ENCODE measurements at places on chromosomes 2 and 18.
A peak's percentile ranks its signal among the peaks of the same experiment; 100 is the strongest.

DNA sequence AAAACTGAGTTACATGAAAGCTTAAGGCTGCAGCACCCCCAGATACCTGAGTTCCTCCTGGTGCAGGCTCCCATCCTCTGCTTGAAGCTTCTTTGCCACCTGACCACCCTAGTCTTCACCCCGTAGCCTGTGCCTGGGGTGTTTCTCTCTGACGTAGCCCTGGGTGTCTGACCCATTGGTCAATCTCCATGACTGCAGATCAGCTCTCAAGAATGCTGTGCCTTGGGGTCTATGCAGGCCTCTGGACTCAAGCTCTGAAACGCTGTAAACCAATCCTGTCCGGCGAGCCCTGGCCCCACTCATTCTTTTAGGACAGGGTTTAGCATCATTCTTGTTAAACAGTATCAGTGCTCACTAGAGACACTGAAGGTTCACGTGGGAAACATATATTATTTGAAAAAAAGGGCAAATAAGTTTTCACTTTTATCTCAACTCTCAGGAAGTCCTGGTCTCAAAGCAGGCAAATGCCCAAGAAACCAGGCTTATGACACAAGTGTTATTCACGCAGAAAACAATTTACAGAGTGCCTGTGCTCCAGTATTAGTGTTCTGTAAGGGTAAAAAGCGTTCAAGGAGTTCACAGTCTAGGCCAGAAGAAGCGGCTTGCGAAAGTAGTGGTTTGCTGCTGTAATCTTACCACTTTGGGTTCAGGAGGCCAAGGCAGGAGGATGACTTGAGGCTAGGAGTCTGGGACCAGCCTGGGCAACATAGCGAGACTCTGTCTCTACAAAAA lies 22.8 kb upstream of the PPP4R1 start:
- DNase-seq, result no peak

- no peak for DNase-seq
Observed at GRCh38 chr2:207416111-207416510, 113.7 kb upstream of the CREB1 start.

- no peak for DNase-seq
Observed at GRCh38 chr18:10923551-10924070, 225.8 kb downstream of the PIEZO2 start.

DNA sequence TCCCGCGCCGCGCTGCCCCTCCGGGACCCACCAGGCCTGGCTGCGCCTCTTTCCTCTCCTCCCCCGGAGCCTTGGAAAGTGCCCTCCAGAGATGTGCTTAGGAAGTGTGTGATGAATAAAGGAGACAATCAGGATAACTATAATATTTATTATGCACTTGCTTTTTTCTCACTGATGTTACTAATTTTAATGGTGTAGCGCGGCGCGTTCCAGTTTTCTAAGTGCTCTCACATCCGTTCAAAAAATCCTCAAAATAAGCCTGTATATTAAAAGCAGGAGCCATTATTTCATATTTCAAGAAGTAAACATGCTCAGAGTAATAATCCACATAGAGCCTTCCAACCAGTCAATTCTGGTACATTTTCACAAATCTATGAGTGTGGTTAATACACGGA lies 941 bp upstream of the MPPE1 start:
- no peak for DNase-seq

DNA sequence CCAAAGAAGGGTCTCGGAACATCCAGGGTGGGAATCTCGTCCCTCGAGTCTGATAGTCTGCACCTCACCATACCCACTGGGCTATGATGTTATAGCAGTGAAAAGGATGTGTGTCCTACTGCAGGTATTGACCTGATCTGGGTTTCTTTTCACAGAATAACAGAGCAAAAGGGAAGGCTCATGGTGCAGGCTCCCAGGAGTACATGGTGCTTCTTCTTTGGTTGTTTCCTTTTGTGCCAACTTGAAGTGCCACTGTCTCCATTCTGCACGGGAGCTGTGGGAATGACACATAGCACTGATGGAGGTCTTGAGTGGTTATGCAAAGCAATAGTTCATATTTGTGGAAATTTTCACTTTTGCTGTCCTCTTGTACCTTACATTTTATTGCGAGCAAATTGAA lies 72.2 kb upstream of the EML6 start:
- no peak for DNase-seq

GRCh38 chr18:46916551-46917107 lies 678 bp downstream of the PIAS2 start:
- DNase-seq, result no peak

- peak; percentile 94 for DNase-seq
Observed at GRCh38 chr2:97997784-97998392, 2.1 kb upstream of the TMEM131 start.

GRCh38 chr2:141362311-141362710 lies 768.5 kb downstream of the LRP1B start:
- DNase-seq, result no peak

- no peak for DNase-seq
Observed at GRCh38 chr2:197515315-197515738, 539 bp upstream of the MOB4 start.

GRCh38 chr2:165312999-165313398 lies 73.8 kb downstream of the SCN2A start:
- no peak for DNase-seq

- no peak for DNase-seq
Observed at GRCh38 chr18:59555995-59556659, 141.1 kb downstream of the CCBE1 start.

DNA sequence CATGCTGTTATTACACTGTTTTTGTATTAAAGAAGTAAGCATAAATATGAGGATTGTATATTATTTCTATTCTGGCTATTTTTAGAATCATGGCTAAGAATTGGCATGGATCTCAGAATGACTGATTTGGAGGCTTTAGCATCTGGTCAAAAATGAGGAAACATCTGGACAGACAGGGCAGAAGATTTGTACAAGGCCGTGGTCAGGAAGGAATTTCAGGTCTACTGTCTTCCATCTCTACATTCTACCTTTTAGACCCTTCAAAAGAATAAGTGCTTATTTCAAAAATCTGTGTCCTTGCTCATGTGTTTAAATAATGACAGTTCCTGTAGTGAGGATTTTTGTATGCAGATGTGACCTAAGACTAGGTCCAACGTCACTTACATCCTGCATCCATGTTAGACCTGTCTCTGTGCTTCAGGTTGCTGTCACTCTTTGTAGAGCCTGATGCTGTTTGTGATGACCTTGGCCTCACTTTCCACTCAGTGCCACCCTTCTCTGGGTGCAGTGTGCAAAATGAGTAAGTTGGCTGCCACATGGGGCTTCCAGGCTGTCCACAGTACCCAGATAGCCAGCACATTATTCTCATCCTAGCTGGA lies 54.7 kb upstream of the B3GNT2 start:
- no peak for DNase-seq

GRCh38 chr2:11242542-11243174 lies 87.4 kb downstream of the SLC66A3 start:
- no peak for DNase-seq

DNA sequence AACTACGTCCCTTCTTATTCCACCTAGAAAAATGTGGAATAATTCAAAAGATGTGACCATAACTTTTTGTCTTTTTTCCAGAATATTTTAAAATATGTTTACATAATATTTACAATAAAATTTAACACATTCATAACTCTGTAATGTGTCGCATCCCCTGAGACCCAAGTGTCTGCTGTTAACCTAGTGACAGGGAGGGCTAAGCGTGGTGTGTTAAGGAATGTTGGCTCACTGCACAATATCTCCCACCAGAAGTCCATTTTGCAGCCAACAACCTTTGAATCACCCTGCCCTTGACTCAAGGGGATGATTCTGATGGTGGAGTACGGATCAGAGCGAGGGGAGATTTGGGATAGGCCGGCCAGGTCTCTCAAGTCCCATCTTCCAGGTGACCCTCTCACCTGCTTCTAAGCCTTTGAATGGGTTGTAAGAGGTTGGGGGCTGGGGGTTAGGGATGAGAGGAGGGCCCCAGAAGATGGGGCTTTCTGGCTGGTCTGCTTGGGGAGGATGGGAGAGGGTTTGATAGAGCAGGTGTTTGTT lies 43.3 kb downstream of the SERTAD2 start:
- no peak for DNase-seq

GRCh38 chr2:102057502-102058292 lies 65.9 kb downstream of the IL1R2 start:
- no peak for DNase-seq

DNA sequence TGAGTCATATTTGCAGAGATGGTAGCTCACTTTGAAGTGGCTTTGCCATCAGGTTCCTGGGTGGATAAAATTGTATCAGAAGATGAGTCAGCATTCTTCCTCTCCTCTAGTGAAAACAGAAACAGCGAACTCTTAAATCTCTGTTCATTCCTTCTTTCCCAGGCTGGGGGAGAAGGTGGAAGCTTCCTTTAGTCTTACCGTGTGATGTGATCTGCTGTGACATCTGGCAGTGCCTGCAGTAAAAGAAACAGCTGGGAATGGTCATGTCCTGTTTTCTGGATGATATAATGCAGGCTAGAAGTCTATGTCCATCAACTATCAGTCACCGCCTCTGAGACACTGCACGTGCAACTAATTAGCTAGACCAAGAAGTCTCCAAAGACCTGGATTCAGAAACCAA lies 171.6 kb downstream of the VAPA start:
- DNase-seq, result no peak

DNA sequence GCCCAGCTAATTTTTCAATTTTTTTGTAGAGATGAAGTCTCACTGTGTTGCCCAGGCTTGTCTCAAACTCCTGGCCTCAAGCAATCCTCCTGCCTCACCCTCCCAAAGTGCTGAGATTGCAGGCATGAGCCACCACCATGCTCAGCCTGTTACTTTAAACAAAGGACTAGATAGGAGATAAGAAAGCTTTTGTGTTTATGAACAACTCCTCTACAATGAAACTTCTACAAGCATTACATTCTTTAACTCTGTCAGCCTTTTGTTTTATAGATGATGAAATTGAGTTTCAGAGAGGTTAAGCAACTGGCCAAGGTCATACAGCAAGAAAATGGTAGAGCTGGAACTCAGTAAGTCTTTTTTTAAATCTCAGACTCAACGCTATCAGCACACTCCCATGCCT lies 22.7 kb downstream of the ALPK2 start:
- no peak for DNase-seq

DNA sequence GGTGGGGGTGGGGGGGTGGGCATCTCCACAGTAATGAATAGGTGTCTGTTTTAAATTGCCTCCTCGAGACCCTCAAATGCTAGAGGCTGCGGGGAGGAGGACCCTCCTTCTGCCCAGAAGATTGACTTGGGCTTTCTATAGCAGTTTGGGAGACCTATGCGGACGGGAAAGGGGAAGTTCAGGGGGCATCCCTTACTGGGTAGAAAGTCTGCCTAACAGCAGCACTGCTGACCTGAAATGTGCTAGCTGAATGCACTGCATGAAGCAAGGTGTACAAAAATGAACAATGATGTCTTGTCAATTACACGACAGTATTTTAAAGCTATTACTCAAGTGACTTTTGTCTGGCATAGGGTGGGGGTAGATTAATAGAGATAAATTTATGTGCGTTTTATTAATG lies 2.5 kb downstream of the DCC start:
- no peak for DNase-seq

GRCh38 chr18:32920796-32921787 lies 148.3 kb upstream of the KLHL14 start:
- no peak for DNase-seq

DNA sequence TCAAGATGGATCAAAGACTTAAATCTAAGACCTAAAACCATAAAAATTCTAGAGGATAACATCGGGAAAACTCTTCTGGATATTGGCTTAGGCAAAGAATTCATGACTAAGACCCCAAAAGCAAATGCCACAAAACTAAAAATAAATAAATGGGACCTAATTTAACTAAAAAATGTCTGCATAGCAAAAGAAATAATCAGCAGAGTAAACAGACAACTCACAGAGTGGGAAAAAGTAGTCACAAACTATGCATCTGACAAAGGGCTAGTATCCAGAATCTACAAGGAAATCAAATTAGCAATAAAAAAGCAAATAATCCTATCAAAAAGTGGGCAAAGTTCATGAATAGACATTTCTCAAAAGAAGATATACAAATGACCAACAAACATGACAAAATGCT lies 18.2 kb upstream of the ASB18 start:
- DNase-seq, result no peak

DNA sequence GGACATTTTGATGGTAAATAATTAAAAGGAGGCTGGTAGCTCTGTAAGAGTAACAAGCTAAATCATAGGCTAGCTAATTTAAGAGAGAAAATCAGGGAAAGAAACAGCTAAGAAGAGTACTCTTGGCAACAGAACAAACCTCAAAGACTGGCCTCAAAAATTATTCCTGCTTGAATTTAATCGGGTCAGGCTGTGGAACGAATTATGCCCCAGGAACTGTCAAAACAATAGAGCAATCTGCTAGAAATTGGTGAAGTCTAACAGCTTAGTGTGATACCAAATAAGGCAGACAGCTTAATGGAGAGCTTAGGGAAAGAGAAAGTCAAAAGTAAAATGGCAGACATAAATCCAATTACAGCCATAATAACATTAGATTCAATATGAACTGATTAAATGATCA lies 215.7 kb downstream of the MREG start:
- no peak for DNase-seq

GRCh38 chr2:242053921-242054320 lies 184.4 kb downstream of the RTP5 start:
- no peak for DNase-seq

- no peak for DNase-seq
Observed at GRCh38 chr2:7984693-7985353, 697.0 kb upstream of the ID2 start.

DNA sequence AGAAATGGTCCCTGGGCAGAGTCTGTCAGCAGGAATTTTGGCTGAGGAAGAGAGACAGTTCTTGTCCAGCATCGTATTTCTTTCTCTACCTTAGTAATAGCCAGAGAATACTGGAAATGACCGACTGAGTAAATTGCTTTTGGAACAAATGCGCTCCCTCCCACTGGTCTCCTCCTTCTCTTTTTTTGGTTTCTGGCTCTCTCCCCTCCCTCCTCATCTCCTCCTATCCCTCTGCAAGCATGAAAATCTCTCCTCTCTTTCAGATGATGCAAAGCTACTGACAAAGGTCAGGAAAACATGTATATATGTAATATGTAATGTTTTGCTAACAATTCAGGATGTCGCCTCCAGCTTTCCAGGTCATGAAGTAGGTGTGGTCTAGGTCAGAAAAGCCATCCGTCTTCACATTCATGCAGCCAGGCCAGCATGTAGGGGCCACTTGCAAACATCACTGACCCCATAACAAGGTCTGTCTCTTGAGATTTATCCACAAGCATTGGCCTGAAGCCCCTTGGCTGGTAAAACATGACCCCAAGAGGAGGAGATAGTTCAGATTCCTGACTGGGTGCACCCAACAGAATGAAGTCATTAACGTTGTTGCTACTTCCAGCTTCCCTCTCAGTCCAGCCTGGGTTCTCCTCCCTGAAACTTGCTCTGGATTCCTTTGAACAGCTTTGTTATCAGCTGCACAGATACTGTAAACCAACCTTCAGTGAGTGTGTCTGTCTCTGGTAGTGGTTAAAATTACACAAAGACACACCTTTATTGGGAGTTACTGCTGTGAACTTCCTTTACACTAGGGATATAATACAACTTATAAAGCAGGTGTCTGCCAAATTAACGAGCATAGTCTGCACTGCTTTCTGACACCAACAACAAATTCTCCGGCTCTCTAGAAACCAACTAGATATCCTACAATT lies 864.4 kb upstream of the KLHL29 start:
- no peak for DNase-seq

DNA sequence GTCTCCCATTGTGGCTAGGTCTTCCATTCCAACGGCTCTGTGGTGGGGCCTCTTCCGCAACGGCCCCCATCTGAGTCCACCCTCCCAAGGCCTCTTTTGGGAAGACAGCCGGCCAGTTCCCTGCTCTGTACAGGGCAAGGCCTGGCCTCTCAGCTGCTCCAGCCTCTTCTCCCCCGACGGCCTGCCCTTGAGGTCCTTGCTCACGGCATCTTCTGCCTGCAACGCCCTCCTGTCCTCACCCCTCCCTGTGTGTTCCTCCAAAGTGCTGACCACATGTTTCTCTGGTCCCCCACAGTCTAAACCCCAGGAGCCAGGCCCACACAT lies 16.0 kb downstream of the HS6ST1 start:
- DNase-seq, result no peak

Data from NCI-H510A (cell line).